ENCODE measurements at places on chromosomes 12 and 14. TPM values are rescaled to one million over a fixed set of nuclear protein-coding genes. Genes with fewer than 3 reads are reported as not detected.

The HOXC13 gene
- total RNA-seq: not detected

The ZNF26 gene
- 6.1 TPM for total RNA-seq

The EGLN3 gene
- total RNA-seq: not detected

The STAC3 gene
- 0.21 TPM for total RNA-seq

The HOXC6 gene
- 0.19 TPM for total RNA-seq

The LRRK2 gene
- 0.53 TPM for total RNA-seq

The CDC42BPB gene
- 80.5 TPM for total RNA-seq

The SLC2A13 gene
- total RNA-seq: 3.5 TPM

The OR4K15 gene
- not detected for total RNA-seq

The SPIC gene
- total RNA-seq: not detected

The KCNJ8 gene
- 8.4 TPM for total RNA-seq

DNA sequence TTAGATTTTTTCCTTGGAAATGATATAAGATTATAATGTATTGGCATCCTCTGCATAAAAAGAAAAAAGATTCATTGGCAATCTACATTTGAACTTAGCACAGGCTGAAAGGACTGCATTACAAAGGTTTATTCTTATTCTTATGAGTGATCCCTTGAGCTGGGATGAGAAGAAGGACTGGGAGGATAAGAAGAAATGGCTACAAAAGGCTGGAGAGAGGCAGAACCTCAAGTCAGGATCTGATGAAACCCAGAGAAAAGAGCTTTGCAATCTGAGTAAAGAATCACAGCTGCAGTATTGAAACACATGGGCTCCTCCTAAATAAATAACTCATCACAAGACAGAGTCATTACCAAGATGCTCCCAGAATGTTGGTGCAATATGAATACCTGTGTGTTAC is 1635.4 kb upstream of the FLRT2 start:
- DNase-seq: no peak

DNA sequence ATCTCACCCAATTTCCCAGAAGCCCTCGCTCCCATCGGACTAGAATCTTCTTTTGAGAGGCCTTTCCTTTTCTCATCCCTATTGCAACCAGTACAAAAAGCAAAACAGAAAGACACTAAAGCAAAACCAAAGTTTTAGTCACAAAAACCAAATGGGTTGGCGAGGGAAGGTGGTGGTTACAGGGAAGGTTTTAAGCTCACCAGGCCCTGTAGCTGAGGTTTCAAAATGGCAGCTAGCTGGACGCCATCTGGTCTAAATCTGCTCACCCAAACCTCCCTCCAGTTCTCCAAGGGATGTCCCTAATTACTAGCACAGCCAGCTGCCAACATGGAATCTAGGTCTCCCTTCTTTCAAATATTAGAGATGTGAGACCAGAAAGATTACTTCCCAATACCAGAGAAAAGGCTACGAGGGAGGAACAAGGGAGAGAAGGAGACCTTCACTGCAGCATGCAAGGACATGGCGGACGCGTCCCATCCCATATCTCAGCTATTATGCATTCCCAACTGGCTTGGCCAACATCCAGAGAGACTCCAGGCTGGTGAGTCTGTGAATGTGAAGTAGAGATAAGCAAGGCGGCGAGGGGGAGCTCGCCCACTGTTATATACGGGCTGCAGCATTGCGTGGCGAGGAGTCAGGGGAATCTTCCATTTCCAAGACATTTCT is 70.8 kb downstream of the DPF3 start:
- DNase-seq: no peak

DNA sequence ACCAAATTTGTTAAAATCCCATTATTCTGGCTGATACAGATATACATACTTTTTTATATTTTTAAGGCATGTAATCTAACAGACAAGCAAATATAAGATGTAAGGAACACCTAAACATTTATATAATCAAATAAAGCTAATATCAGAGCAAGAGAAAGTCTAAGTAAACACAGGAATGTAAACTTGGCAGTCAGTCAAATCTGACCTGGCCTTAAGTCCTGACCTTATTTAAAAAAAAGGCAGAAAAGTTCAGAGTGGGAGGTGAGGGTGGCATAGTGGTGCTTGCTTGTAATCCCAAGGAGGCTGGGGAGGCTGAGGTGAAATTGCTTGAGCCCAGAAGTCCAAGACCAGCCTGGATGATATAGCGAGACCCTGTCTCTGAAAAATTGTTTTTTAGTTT is 152.6 kb downstream of the DERA start:
- no peak for DNase-seq

- peak; percentile 47 for DNase-seq
Observed at GRCh38 chr14:31926123-31926522, 151.0 kb upstream of the ARHGAP5 start.

- DNase-seq: peak; percentile 80
Observed at GRCh38 chr12:132162508-132163031, 18.3 kb downstream of the NOC4L start.

- peak; percentile 30 for DNase-seq
Observed at GRCh38 chr12:122437656-122438121, 15.2 kb upstream of the CLIP1 start.

GRCh38 chr12:6336889-6337853 is 4.7 kb downstream of the TNFRSF1A start:
- no peak for DNase-seq

DNA sequence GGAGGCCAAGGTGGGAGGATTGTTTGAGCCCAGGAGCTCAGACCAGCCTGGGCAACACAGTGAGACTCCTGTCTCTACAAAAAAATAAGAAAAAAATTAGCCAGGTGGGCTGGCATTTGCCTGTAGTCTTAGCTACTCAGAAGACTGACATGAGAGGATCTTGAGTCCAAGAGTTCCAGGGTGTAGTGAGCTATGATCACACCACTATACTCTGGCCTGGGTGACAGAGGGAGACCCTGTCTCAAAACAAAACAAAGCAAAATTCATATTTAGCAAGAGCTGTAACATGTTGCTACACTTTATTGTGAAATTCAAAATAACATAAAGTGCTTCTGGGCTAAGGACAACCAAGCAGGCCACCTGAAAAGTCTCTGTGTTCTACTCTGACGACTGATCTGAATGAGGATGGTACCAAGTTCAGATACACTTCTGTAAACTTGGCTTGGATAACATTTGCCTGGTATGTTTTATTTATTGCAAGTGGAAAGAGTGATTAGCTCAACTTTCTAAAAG is 11.6 kb upstream of the STRN3 start:
- no peak for DNase-seq

- peak; percentile 67 for DNase-seq
Observed at GRCh38 chr12:1579651-1580435, 14.5 kb downstream of the FBXL14 start.

GRCh38 chr14:89260898-89261297 is 156.1 kb downstream of the FOXN3 start:
- DNase-seq: no peak

- no peak for DNase-seq
Observed at GRCh38 chr12:53199700-53200099, 7.4 kb downstream of the ITGB7 start.

- peak; percentile 23 for DNase-seq
Observed at GRCh38 chr14:23539248-23540140, 12.1 kb downstream of the ZFHX2 start.

- no peak for DNase-seq
Observed at GRCh38 chr12:71027856-71028255, 107.3 kb upstream of the PTPRR start.

DNA sequence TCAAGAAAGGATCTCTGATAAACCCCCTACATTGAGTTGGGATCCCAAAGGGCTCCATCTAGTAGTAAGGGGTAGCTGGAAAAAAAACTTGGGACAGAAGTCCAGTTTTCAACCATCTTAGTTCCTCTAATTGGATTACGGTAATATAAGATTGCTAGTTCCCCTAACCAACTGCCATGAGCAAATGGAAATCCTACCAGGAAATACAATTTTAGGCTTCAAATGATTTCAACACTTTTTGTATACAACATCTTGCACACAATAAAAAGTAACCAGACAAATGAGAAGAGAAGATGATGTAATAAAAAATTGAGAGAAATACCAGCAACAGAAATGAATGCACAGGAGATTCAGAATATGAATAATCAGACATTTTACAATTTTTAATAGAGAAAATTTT is 73.0 kb downstream of the TSHR start:
- DNase-seq: no peak

- no peak for DNase-seq
Observed at GRCh38 chr14:42057111-42057510, 450.4 kb downstream of the LRFN5 start.

DNA sequence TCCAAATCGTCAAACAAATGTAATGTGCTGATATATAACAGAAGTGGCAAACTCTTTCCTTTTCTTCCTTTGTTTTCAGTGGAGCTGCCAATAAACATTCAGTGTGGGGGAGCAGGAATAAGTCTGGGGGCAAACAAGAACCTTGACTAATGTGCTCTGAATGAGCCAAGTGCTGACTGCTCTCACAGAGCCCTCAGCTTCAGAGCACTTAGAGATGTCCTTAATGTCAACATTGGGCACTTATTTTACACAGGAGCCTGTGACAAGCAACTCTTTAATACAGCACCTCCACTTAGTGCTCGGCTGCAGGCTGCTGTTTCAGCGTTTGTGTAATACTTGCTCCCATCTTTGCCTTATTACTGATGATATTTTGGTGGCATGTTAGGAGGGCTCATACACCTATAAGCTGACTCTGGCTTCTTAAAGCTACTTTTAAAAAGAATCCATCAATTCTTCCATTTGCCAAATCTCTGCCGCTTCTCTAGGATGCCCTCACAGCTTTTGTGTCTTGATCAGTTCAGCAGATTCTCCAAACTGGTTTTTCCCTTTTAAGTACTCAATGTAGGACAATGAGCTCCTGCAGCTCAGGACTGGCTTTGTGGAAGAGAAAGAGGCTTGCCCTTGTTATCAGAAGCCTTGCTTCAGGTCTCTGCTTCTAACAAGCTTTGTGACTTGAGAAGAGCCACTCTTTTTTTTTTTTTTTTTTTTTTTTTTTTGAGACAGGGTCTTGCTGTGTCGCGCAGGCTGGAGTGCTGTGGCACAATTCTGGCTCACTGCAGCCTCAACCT is 206.6 kb downstream of the MON2 start:
- no peak for DNase-seq

DNA sequence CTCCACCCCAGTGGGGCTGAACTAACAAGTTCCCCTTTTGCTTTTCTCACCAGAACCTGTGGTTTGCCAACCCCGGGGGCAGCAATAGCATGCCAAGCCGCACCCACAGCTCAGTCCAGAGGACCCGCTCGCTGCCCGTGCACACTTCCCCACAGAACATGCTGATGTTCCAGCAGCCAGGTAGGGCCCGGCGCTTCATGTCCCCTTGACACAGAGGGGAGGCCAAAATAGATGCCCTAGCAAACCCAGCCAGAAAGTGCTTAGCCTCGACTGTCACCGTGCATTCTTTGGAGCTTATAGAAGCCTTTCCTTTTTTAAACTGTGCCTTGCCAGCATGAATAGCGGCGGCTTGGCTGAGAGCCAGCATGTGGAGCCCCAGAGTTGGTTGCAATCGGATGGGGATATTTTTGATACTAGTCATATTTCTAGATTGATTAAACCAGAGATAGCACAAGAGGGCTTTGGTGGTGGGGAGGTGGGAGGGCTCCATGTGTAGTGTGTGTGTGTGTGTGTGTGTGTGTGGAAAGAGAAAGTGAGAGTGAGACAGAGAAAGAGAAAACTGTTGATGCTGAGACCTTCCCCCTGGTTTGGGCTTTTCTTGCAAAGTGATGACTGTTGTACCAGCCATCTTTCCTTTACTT is 126.1 kb downstream of the GCH1 start:
- peak; percentile 45 for DNase-seq

GRCh38 chr12:122501489-122501989 is 807 bp upstream of the ZCCHC8 start:
- no peak for DNase-seq

DNA sequence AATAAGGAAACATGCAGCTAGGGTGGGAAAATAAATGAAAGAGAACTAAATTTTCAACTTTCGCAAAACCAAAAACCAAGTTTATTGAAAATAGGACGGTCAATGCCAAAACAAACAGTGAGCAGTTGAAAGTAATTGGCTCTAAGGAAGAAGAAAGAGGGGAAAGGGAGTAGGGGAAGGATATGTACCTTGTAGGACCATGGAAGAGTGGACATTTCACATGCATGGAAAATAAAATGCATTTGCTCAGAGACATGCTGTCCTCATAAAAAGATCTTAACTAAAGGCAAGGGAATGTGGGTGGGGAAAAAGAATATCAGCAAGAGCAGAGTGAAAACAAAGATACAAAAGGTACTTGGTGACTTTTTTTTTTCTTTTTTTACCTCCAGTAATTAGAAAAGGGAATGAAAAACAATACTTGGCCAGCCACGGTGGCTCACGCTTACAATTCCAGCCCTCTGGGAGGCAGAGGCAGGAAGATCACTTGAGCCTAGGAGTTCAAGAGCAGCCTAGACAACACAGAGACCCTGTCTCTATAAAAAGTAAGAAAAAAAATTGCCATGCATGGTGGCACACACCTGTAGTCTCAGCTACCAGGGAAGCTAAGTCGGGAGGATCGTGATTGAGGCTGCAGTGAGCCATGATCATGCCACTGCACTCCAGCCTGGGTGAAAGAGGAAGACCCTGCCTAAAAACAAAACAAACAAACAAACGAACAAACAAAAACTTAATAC is 6.6 kb downstream of the TXNDC16 start:
- DNase-seq: no peak

DNA sequence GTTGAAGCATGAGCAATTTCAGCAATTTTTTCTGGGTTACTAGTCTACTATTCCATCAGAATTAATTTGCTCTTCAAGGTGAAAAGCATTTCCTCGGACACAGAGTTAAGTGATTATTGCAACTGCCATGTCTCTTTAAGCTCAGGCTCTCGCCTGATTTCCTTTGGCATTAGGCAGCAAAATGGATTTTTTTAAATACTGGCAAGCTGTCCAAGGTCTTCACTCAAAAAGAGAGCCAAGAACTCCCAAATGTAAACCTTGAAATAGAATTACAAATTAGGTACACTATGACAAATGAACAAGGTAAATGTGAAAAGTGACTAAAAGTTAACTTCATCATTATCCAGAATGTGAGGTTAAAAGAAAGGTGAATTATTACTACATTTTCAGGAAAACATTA is 111.9 kb downstream of the GARIN6 start:
- DNase-seq: no peak

GRCh38 chr14:70792939-70793338 is 16.4 kb downstream of the MAP3K9 start:
- no peak for DNase-seq
